ENCODE measurements at places on chromosomes 1 and 21.

DNA sequence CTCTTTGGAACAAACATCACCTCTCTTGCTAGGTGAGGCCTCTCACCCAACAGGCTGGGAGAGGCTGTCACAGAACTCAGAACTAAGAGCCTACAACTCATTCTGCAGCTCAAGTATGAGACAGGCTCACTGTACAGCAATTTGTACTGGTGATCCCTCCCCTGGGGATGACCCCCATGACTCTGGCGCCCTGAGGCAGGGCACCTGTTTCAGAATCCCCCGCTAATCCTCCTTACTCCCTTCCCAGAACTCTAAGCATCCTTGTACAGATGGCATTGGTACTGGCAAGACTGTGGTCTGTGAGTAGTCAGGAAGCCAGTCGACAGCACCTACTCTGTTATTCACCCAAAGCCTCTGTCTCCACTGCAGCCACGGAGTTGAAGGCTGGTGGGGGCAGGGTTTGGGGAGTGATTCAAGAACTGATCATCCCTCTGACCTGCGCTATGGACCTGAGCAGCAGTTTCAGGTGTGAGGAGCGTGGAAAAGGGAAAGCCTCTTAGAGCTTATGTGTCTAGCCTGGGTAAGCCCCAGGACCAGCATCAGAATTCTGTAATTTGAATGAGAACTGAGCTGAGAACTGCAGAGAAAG lies 655.5 kb downstream of the KIF26B start:
- no peak for DNase-seq

DNA sequence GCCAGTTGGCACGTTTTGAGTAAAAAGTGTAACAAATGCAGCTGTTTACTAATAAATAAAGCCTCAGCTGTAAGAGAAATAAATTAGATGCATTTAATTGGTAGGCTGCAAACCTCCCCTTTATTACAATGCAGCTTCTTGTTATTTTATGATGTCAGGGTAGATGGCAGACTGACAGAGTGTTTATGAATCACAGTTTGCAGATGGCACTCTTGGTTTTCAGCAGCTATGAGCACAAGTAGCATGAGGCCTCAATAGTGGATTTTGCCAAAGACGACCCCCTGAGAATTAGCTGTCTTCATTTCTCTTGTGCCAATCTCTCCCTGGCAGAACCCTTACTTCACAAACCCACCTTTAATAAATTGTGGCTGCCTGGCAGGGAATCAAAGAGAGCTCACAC lies 161.2 kb upstream of the C1orf87 start:
- peak; percentile 6 for DNase-seq

GRCh38 chr1:173328961-173329360 lies 121.8 kb upstream of the TNFSF4 start:
- no peak for DNase-seq

GRCh38 chr1:48960320-48960719 lies 183.6 kb upstream of the BEND5 start:
- DNase-seq: no peak

DNA sequence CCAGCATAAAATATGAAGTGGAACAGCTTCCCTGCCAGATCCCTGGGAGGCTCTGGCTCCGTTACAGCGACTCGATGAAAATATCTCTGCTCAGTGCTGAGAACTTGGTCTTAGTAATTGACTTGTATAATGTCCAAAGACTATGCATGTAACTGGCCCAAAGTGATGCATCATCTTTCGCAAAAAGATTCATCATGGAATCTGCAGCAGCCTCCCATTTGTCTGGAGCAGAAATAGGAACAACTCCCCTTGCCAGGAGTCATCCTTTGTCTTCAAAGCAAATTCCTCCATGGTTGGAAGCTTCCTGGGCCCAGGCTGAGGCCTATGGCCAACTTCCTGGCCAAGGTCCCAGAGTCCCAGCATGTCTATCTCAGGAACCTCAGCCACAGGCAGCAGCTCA lies 16.9 kb upstream of the SLC6A17 start:
- peak; percentile 20 for DNase-seq

- DNase-seq: no peak
Measured at GRCh38 chr1:165253818-165254254, 102.7 kb downstream of the LMX1A start.

DNA sequence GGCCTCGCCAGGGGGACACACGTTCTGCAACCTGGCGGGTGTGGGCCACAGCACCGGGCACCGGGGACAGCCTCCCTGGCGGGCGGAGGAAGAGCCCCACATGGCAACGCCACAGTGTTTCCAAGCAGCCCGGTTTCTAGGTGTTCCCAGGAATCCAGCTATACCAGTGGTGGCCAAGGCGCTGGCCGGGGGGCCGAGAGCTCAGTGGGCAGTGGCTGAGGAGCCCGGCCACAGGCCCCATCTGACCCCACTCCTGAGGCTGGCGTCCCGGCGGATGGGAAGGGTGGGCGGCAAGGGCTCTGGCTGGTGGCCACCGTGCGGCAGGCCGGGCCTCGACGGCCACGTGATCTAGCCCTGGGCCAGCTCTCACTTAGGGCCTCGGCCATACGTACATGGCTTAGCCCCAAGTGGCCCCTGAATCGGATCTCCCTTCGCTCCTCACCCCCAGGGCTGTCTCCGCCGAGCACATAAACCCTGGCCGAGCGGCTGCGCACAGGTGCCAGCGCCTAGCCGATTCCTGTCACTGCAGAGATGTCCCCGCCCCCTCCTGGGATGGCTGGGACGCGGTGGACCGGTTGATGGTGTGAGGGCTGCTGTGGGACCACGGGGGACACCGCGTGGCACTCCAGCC lies 68.7 kb downstream of the MORN1 start:
- no peak for DNase-seq

- no peak for DNase-seq
Measured at GRCh38 chr1:248871837-248872401, 13.0 kb upstream of the ZNF692 start.

Measured in fibroblast of lung (primary cell).